ENCODE measurements at places on chromosomes 11 and 22. TPM values are rescaled to one million over a fixed set of nuclear protein-coding genes. Genes with fewer than 3 reads are reported as not detected.
A peak's percentile ranks its signal among the peaks of the same experiment; 100 is the strongest.

DNA sequence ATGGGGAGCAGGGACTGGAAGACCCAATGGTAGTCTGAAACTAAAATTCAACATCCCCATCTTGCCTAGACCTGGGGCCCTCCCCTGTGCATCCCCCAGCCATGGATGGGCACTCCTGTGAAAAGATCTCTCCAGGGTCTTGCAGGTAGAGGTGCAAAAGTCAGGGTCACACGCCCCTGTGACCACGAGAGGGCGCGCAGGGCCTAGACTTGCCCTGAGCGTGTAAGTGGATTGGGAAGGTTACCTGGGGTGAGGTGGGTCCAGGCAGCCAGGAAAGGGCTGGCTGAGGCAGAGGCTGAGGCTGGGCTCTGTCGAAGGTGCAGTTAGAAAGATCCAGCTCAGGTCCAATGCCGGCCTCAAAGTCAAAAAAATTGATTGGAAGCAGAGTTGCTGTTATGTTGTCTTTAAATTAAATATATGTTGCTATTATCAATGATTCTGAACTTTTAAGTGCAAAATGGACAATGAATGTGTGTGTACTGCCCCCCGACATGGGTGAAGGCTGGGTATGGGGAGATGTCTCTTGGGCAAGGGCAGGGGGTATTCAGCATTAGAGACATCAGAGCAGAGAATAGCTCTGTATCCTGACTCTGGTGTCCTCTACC lies 4.8 kb upstream of the POU2F3 start:
- DNase-seq, result peak; percentile 88

GRCh38 chr11:78567209-78567608 lies 7.5 kb downstream of the NARS2 start:
- DNase-seq, result no peak

DNA sequence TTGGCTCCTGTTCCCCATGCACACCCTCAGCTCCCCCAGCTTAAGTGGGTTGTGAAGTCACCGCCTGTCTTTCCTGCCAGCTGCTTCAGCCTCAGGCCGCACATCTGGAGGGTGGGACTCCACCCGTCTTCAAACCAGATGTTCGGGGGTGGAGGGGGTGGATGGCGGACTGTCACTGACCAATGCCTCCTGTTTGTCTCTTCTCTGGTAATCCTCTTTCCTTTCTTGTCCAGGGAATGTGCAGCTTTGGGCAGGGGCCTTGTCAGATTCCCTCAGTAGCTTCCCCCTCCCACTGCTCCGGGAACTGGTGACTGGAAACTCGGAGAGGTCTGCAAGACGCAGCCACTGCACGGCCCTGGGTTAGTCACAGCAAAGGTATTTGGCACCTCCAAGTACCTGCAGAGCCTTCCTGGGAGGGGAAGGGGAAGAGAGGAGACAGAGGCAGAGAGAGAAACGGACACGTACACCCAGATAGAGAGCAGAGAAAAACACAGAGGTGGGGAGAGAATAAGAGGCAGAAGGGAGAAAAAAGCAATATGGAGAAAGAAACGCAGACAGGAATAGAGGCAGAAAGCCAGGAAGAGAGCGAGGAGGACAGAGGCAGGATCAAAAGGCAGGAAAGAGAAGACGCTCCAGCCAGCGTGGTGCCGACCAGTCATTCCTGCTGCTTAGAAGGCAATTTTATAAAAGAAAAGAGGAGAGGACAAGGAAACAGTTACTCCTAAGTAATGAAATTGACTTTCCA lies 56.1 kb upstream of the TIMP3 start:
- DNase-seq, result no peak

GRCh38 chr11:57155838-57156607 lies 25.7 kb upstream of the LRRC55 start:
- DNase-seq, result no peak

GRCh38 chr22:22002526-22003055 lies 20.0 kb upstream of the TOP3B start:
- no peak for DNase-seq

DNA sequence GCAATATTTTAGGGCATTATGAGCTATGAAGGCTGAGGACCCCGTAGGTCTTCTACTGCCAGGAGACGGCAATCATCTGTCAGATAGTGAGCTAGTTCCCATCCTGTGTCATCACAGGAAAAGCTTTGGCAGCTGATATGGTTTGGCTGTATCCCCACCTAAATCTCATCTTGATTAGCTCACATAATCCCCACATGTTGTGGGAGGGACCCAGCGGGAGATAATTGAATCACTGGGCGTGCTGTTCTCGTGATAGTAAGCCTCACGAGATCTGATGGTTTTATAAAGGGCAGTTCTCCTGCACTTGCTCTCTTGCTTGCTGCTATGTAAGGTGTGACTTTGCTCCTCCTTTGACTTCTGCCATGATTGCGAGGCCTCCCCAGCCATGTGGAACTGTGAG lies 18.1 kb downstream of the CSRP3 start:
- DNase-seq, result no peak

GRCh38 chr22:24763872-24764485 lies 10.5 kb downstream of the PIWIL3 start:
- DNase-seq, result no peak

GRCh38 chr11:62646825-62647608 lies 604 bp upstream of the GANAB start:
- DNase-seq, result no peak

The HMOX1 gene
- 13.0 TPM for total RNA-seq

The TRPC6 gene
- total RNA-seq, result 15.4 TPM
